NCI-H1048 (cell line): ENCODE measurements at places on chromosomes 7 and 10.

- no peak for DNase-seq
Measured at GRCh38 chr10:15485684-15486316, 114.7 kb upstream of the FAM171A1 start.

DNA sequence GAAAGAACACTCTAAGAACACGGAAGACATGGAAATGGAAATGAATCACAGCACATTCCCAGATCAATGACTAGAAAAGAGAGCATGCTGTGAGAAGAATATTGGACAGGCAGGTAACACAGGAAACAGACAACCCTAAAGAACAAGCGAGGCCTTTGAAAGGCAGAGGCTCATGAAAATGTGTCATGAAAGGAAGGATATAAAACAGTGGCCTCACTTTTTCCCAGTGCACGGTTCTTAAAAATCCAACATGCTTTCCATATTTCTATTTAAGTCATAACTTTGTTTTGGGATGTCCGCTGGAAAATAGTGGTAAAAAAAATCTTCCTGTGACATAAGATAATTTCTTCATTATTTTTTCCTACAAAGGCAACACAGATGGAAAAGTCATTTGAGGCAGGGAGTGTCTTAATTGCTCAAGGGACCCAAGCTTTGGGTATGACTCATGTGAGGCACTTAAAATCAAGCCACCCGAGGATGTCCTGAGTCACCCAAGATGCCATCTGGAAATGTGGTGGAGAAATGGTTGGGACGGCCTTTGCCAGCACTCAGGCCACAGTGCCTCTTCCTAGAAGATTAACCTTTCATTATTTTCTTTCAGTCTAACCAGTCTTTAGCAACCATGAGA lies 17.0 kb downstream of the ITIH5 start:
- no peak for DNase-seq

DNA sequence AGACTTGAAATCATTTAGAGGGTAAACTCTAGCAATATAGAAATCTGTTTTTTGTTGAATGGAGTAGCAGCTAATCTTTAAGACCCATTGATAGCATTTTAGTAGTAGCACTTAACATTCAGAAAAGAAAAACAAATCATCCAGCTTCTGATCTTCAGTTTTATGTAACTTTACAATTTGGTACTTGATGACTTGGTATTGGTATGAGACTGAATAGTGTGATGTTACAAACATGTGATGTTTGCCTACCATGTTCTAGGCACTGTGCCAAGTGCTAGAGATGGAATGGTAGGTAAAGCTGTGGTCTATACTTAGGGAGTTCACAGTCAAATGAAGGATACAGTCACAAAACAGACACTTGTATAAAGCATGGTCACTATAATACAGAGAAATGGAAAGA lies 21.3 kb downstream of the ZEB1 start:
- no peak for DNase-seq

- no peak for DNase-seq
Measured at GRCh38 chr10:52469970-52470705, 156.1 kb downstream of the DKK1 start.

- no peak for DNase-seq
Measured at GRCh38 chr10:47450442-47450841, 33.5 kb downstream of the ANXA8 start.

GRCh38 chr10:110859206-110859972 lies 12.3 kb upstream of the PDCD4 start:
- DNase-seq = no peak

GRCh38 chr7:128172963-128173362 lies 68.1 kb upstream of the LEP start:
- no peak for DNase-seq
